Adipocyte (in vitro differentiated cells): ENCODE measurements at places on chromosomes 16 and 17.

GRCh38 chr17:77720946-77721845 lies 237.3 kb upstream of the TNRC6C start:
- DNase-seq, result no peak

- DNase-seq, result no peak
These were observed 9.3 kb upstream of the CARD14 start for GRCh38 chr17:80160536-80160935.

DNA sequence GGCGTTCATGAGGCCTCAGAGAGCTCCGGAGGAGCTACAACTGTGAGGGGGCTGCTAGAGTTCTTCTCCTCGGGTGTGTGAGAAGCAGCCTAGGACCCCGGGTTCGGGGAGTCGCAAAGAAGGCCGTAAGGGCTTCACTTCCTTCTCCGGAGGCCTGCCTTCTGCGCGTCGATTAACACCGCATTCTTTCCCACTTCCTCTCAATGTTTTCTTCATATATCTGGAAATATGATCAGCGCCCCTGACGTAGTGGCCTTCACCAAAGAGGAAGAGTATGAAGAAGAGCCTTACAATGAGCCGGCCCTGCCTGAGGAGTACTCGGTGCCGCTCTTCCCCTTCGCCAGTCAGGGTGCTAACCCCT lies 449 bp downstream of the SMCR8 start:
- DNase-seq, result no peak

- no peak for DNase-seq
These were observed 623.2 kb upstream of the ZFHX3 start for GRCh38 chr16:73670836-73671820.

DNA sequence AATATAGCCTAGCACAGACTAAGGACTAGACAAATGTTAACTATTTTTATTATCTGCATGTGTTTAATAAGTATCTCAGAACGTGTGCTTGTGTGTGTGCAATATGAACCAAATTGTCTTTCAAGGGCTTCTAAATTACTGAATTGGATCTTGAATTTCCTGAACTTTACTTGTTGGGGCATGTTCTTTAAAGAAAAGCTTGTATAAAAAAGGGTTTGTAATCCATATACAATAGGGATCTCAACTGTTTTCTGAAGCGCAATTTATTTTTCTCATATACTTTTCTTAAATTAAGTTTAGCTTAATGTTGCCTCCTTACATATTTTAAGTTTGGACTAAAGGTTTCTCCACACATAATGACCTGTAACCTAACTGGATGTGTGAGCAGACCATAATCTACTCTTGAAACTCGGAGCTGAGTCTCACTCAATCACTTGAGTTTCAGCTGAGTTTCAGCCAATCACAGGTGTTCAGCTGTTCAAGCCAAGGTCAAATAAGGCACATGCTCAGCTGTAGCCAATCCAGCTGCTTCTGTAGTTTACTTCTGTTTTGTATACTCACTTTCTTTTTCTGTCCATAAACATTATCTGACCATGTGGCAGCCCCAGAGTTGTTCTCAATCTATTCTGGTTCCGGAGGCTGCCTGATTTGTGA lies 72.3 kb downstream of the CDK5R1 start:
- no peak for DNase-seq

DNA sequence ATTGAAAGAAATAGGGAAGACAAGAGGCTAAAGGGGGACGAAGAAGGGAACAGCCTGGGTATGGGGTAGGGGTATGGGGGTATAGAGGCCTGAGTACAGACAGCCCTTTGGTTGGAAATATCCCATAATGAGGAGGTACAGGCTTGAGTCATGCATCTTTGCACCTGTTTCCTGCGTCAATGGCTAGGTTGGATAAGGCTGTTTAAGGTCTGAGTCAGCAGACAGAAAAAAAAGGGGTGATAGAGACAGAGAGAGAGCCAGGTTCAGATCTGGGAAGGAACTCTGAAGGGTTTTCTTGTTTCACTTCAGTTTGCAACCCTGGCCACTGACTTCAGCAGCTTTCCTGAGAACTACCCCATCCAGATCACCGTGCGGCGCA lies 8.5 kb downstream of the FNDC8 start:
- DNase-seq, result no peak

DNA sequence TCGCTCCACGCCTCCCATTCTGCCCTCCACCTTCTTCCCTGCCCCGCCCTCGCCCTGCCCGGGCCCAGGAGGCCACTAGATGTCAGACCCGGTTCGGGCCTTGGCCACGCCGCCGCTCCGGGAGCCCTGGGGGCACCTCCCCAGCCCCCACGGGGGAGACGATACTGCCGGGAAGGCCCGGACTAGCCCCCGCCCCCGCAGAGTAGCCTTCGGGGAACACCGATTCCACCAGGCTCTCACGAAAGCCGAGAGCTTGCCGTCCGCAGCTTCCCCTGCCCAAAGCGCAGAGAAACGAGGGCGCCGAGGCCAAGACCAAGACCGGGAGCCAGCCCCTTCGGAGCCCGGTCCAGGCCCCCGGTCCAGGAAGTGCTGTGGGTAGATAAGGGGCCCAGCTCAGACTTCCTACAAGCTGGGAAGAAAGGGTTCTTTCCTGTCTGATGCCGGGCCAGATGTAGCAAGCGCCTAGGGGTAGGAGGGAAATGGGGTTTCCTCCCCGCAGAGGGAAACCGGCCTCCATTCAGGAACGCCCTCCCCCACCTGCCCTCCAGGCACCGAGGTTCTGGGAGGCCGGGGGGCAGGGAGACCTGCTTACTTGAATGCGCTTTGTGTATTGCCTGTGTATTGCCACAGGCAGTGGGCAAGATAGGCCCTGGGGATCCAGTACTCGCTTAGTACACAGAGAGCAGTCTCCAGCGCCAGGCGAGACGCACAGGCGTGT lies 806 bp upstream of the CYB561 start:
- DNase-seq, result no peak
